ENCODE measurements at places on chromosomes 12 and 14.

DNA sequence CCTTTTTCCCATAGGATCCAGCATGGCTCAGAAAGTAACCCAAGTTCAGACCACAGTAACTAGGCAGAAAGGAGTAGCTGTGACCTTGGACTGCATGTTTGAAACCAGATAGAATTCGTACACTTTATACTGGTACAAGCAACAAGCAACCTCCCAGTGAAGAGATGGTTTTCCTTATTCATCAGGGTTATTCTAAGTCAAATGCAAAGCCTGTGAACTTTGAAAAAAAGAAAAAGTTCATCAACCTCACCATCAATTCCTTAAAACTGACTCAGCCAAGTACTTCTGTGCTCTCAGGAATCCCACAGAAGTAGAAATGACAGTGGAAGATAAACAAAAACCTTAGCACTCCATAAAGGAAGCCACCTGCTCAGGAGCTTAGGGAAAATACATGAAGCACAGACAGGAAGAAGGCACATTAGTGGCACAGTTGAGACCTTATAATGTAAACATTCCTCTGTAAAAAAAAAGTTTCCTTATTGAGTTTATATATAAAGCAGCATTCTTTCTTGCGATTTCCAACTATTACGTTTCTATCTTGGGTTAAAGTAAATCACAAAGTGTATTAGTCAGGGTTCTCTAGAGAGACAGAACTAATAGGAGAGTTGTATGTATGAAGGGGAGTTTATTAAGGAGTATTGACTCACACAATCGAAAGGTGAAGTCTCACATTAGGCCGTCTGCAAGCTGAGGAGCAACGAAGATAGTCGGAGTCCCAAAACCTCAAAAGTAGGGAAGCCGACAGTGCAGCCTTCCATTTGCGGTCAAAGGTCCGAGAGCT lies 398.4 kb downstream of the DAD1 start:
- no peak for DNase-seq

DNA sequence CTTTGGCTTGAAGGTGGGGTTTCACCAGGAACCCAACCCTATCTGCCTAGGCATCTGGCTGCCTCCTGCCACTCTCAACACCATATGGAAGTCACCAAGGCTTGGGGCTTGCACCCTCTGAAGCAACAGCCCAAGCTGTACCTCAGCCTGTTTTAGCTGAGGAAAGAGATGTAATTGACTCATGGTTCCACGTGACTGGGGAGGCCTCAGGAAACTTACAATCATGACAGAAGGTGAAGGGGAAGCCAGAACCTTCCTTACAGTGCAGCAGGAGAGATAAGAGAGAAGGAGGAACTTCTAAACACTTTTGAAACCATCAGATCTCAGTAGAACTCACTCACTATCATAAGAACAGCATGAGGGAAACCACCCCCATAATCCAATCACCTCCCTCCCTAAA lies 26.9 kb downstream of the GLIPR1L1 start:
- DNase-seq, result no peak

DNA sequence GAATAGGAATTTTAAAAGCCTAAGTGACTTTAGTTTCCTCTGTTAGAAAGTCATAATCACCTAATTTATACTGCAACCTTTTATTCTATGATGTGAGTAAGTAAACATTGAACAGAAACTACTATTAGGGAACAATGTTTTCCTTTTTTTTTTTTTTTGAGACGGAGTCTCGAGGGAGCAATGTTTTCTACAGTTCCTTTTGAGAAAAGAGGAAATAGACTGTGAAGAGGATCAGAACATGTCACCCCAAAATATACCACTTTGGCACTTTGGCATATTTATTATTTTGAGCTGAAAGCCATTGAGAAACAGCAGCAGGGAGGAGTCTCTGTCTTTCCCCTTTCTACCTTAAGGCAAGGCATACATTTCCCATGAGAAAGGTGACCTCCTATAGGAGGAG lies 162.7 kb upstream of the CNOT2 start:
- DNase-seq, result no peak

- no peak for DNase-seq
Measured at GRCh38 chr14:46197856-46198255, 453.7 kb downstream of the RPL10L start.

DNA sequence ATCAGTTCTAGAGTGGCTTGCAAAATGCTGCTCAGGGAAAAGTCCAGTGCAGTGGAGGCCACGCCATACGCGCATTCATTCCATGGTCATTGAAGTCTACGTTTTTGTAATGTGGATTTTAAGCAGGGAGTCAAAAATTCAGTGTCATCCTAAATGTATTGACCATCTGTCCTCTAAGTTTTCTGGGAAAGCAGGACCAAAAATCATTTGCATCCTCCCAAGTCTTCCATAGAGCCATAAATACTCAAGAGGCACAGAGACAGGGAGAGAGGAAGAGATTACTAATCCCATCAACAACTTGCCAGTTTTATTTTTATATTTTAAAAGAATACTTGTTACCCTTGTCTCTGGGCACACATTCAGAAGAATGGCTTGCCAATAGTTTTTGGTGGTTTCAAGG lies 36.9 kb downstream of the RHOJ start:
- DNase-seq, result no peak

- no peak for DNase-seq
Measured at GRCh38 chr14:55303125-55303499, 31.9 kb downstream of the FBXO34 start.

- no peak for DNase-seq
Measured at GRCh38 chr12:85688837-85689236, 147.4 kb downstream of the RASSF9 start.

DNA sequence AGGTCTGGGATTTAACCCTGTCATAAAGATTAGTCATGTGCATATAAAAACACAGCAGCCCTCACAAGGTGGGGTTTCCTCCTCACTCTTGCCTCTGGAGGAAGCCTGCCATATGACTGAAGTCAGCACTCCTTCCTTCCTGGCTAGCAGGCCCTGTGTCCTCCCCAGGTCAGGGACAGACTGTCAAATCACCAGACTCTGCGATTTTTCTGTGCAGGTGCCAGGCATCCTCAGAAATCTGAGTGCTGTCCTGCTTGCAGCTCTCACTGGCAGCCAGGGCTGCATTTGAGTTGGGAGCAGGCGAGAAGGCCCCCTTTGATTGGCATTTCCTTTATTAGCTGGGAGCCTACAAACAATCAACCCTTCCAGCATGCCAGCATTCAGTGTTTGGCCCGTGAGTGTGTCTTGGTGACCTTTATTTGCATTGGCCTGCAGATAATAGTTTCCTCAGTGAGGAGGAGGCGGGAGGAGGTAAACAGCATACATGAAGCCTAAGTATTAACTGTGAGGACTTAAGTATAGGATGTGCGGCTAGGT lies 183.8 kb upstream of the ARHGAP5 start:
- no peak for DNase-seq

DNA sequence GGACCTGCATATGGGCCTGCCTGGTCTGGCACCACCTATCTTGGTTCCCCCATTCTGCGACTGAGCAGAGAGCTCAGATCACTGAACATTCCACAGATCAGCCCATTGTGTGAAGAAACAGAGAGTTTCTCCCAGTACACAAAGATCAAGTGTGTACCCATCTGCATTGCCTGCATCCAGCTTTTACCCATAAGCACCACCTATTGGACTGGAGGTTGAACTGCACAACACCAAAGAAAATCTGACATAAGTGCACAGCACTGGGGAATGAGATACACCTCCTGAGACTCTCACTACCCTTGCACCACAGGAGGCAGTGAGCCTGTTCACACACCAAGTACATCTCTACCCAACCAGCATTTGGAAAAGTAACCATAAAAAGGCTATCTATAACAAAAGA lies 362.6 kb upstream of the CLEC14A start:
- no peak for DNase-seq

- no peak for DNase-seq
Measured at GRCh38 chr12:128077211-128077916, 189.6 kb upstream of the TMEM132C start.

GRCh38 chr12:31225656-31226535 lies 100.1 kb downstream of the SINHCAF start:
- DNase-seq, result no peak

GRCh38 chr14:32197919-32198318 lies 3.9 kb upstream of the RNU6-7 start:
- no peak for DNase-seq

- no peak for DNase-seq
Measured at GRCh38 chr12:70400124-70400523, 34.0 kb downstream of the KCNMB4 start.

DNA sequence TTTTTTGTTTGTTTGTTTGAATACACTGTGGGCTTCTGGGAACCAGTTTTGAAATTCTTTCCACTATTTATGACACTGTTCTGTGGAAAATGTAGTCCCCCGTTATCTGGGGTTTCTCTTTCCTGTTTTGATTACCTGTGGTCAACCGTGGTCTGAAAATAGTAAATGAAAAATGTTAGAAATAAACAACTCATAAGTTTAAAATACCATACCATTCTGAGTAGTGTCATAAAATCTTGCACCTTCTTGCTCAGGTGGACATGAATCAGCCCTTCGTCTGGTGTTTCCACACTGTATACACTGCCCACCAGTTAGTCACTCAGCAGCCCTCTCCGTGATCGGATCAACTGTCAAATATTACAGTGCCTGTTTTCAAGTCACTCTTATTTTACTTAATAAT lies 5.1 kb upstream of the PAPOLA start:
- DNase-seq, result no peak

GRCh38 chr14:41642367-41642766 lies 35.7 kb downstream of the LRFN5 start:
- no peak for DNase-seq

- DNase-seq, result no peak
Measured at GRCh38 chr14:29861996-29862395, 65.7 kb downstream of the PRKD1 start.

DNA sequence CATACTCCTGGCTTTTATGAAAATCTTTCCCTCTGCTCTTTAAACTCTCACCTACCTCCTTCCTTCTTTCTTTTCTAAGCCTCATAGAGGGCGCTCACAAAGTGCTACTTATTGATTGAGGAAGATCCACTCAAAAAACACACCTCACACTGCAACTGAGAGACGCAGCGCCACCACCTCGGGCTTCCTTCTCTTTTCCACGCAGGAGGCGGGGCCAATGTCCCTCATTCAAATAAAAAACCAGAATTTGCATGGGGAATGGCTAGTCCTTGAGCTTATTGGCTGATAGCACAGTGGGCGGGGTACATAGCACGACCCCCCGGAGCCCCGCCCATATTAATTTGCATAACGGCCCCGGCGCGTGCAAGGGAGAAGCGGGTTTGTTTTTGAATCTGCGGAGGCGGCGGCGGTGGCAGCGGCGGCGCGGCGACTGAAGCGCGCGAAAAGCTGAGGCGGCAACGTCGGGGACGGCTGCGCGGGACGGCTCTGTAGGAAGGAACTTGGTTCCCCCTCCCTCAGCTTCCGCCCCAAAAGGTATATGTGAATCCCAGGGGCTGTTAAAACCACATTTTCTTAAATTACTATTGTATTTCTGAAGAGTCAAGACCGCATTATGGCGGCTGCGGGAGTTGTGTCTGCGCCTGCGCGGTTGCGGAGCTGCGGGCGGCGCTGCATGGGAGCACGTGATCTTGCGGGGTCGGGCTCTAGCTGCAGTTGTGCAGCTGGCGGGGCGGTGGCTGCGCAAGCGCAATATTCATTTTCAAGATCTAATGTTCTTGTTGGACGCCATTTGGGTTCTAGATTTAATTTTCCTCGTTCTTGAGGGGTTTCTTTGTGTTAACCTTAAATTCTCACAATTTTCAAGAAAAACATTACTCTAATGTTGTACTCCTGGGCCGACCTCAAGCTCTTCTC lies at the start of gene ATF7IP:
Gene ATF7IP, plus strand, starts transcription at position 389 of the 915 bp plus-strand sequence. CDS start 58,234 bp downstream, outside the sequence.
- peak; percentile 95 for DNase-seq

DNA sequence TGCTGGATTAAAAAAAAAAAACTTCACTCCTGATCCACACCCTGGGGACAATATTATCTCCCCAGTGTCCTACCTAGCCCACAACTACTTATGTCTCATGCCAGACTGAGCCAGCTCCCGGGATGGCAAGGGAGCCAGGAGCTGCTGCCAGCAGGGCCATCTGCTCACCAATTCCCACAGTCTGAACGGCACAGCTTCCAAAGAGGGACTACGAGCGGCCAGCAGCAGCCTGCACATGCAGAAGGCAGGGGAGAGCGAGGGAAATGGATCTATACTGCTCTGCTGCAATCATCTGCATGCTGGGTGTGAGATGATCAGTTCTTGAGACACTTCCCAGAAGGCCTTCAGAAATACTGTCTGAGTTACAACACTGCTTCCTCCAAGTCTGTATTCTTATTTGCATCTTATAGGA lies 11.1 kb downstream of the SSH1 start:
- peak; percentile 85 for DNase-seq

DNA sequence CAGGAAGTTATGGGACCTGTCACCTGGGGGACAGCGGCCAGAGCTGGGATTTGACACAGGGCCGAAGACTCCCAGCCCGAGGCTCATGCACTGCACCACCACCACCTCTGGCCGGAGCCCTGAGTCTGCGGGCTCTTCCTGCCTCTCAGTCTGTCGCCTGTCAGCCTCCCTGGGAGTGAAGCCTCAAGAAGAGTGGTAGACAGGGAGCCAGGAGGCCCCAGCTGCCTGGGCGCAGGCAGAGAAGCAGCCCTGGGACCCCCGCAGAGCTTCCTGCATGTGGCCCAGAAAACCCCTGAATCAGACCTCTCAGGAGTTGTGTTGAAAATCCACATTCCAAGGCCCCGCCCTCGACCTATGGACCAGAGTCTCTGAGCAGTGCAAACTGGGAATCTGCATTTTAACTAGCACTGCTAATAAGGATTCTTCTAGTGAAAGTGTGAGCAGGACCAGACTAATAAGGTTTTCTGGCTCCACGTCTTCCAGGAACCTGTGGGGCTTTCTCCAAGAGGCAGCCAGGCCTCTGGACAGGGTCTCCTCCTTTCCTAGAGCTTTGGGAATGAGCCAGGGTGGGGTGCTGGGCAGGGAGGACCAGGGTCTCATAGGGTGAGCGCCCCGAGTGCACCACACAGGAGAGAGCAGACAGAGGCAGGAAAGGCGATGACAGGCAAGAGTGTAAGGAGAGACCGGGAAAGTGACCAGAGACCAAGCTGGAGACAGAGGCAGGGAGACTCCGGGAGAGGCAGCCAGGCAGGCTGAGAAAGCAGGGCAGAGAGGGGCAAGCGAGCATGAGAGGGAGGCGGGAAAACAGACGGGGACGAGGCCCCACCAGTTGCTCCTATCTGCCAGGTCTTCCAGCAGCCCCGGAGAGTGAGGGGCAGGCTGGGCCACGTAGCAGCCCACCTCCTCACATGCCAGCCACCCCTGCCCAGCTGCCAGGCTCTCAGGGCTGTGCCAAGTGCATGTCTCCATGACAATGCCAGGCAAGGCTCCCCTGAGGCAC lies 112.4 kb downstream of the BCL11B start:
- peak; percentile 27 for DNase-seq

DNA sequence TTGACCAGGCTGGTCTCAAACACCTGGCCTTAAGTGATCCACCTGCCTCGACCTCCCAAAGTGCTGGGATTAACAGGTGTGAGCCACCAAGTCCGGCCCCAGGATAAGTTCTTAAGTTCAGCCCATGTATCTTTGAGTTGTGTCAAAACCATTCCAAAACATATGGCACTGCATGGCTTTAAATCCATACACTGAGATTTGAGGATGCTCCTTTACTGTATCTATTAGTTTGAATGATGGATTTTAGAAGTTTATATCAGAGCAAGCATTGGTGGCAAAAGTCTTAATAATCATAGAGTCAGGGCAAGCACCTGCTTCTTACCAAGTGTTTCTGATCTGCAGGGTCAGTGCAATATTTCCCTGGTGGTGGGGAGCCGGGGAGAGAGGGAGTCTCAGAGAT lies 6.1 kb downstream of the KRT6B start:
- DNase-seq, result no peak

- no peak for DNase-seq
Measured at GRCh38 chr14:55936691-55937090, 181.5 kb upstream of the PELI2 start.
